Tibial artery (tissue), 4 donors: ENCODE measurements at places on chromosomes 11 and 22.

GRCh38 chr22:48563118-48563965 lies 1264.3 kb downstream of the BRD1 start:
- no peak for DNase-seq

GRCh38 chr11:44637487-44637886 lies 72.0 kb downstream of the CD82 start:
- DNase-seq = no peak

DNA sequence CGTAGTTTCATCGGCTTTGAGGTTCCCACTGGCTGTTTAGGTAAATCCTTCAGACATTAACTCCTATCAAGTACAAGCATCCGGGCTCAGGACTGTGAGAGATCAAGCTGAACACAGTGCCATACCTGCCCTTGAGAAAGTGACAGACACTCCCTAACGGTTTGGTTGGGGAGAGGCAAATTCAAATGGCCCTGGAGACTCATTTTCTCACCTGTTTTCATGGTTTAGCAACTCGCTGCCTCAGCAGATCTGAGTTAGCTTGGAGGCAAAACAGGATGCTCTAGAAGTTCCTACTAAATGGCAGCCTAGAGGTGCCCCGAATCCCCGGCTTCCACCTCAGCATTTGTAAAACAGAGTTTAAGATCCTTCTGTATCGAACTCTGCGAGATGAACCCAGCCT lies 3.6 kb upstream of the FBXO3 start:
- DNase-seq = no peak

DNA sequence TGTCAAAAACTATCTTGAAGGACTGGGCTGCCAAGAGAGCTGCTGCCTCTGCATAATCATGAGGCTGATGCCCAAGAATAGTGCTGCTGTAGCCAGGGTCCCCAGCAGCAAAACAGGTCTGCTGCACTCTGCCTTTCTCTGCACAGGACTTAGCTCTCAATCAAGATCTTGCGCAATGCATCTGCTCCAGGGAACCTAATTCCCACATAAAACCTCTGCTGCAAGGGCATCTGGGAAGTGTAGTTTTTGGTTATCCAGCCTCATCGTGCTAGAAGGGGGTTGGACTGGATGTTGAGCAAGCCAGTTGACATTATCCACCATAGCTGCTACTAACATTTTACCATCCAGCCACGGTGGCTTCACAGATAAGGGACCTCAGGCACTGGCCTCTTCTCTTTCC lies 192.7 kb downstream of the C11orf91 start:
- DNase-seq = no peak

DNA sequence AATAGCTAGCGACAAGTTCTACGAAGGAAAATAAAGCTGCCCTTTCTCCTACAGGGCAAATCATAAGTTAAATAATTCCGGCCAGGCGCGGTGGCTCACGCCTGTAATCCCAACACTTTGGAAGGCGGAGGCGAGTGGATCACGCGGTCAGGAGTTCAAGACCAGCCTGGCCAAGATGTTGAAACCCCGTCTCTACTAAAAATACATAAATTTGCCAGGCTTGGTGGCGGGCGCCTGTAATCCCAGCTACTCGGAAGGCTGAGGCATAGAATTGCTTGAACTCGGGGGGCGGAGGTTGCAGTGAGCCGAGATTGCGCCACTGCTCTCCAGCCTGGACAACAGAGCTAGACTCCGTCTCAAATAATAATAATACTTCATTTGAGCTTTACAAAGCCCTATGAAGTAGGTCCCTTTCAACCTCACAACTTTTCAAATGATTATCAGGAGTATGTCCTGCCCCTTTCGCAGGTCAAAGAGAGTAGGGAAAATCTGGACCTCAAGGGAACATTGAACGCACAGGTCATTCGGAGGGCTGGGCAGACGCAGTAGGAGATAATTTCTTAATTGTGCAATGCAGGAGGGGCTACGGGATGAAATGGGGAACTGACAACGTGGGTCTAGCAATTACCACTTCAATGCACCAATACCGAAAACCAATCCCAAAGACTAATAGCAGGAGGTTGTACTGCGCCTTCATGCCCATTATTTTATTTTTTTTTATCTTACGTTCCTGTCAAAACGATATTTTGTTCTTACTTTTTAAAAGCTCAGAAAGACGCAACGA lies 590 bp downstream of the COMMD9 start:
- no peak for DNase-seq
